ENCODE measurements at places on chromosomes 7 and 10.

DNA sequence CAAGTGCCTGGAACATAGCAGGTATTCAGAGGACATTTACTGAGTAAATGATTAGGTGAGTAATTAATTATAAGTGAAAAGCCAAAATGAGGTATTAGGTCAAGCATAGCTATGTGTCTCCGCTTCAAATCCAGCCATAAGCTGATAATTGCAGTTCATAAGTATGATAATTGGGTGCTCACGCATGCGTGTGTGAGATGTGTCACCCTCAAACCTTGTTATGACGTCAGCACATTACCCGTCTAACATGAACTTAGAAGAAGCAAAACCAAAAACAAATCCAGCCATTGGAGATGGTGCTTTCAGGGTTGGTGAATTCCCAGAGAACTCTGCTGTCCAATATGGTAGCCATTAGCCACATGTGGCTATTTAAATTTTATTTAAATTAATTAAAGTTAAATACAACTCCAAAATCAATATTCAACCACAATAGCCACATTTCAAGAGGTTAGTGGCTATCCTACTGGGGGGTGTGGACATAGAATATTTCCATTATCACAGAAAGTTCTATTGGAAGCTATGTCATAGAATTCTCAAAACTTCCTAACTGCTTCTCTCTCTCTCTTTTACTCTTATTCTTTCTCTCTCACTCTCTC lies at the start of gene CPA5:
Gene CPA5 (plus strand): TSS at position 546 of the 596 bp plus-strand sequence. CDS start 1,670 bp downstream, outside the sequence.
- no peak for DNase-seq

- no peak for DNase-seq
Measured at GRCh38 chr10:48330269-48330668, 23.8 kb downstream of the MAPK8 start.

DNA sequence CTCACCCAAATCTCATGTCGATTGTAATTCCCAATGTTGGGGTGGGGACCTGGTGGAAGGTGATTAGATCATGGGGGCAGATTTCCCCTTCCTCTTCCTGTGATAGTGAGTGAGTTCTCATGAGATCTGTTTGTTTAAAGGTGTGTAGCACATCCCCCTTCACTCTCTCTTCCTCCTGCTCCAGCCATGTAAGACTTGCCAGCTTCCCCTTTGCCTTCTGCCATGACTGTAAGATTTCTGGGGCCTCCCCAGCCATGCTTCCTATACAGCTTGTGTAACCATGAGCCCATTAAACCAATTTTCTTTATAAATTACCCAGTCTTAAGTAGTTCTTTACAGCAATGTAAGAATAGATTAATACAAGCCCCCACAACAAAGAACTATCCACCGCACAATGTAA lies 109.9 kb upstream of the JAZF1 start:
- DNase-seq = no peak

DNA sequence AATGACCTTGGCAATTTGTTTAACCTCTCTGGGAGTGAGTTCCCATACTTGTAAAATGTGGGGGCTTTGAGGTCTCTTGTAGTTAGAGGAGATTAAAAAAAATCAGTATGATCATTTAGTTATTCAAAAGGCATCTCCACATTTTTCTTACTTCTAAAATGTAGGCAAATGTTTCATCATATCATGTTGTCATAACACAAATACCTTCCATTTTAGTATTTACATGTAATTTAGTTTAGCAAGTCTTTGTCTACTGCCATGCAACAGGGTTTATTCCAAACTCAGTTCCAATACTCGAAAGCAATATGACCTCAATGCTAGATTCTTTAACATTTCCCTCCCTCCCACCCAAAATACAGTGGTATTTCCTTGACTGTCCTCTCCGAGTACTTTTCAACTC lies 262.8 kb upstream of the IMMP2L start:
- no peak for DNase-seq

DNA sequence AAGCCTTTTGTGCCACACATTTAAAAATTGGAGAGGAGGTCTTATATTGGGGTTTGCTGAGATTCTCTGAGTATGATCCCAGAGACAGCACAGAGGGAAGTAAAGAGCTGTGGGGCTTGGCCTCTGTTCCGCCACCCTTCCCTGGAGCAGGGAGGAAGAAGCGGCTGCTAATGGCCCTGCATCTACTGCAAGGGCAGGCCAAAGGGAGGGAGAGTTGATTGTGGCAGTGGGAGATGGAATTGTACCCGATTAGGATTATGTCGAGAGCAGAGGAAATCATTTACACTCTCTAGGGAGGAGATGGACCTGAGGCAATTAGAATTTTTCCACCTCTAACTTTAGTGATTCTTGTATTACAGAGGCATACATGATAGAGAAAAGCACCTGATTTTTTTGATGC lies 28.8 kb downstream of the CYP17A1 start:
- no peak for DNase-seq

DNA sequence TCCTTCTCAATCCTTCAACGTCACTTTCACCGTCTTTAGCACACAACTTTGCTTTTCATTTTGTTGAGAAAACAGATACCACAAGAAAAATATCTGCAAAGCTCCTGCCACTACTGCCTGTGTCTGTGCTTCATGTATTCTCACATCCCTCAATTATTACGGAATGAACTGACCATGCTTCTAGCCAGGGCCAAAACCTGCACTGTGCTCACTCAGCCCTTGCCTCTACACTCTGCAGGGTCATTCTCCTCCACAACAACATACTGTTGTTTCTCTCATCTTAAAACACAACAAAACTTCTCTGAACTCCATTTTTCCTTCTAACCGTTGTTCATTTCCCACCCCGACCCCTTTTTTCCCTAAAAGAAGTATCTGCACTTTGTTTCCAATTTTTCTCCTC lies 29.5 kb downstream of the BMPR1A start:
- no peak for DNase-seq

- DNase-seq = no peak
Measured at GRCh38 chr7:80681272-80681885, 42.9 kb downstream of the CD36 start.

- no peak for DNase-seq
Measured at GRCh38 chr7:105079348-105079747, 65.3 kb downstream of the KMT2E start.

- DNase-seq = no peak
Measured at GRCh38 chr10:30782537-30783461, 153.2 kb upstream of the LYZL2 start.

DNA sequence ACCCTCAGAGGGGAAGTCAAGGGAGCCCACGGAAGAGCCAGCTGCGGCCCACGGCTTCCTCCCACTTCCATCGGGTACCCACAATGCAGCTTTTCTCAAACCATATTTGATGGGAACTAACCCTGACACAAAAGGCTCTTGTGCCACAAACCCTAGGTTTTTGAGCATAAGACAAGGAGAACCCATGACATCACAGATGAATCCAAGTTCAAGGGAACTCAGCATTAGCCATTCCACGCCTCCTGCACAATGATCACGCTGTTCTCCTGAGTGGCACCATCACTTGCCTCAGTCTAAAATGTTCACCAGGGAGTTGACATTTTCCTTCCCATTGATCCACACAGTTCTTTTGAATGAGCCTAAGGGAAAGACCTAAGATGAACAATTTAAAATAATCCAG lies 70.4 kb downstream of the ITIH5 start:
- DNase-seq = no peak

DNA sequence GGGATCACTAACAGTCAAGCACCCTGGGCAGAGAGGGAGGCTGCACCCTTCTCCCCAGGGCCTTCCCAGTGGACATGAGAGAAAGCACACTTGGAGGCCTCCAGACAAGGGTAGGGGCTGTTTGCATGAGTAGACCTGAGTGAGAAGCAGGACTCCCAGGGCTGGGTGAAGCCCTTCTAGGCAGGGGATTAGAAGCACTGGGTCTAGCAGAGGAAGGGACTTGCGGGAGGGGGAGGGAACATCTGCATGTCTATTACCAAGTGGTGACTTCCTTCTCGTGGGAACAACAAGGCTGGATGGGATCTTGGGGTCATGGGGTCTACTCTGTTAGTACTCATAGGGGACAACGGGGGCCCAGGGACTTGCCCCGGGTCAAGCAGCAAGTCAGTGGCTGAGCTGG lies 67.8 kb downstream of the EMX2 start:
- DNase-seq = no peak

- DNase-seq = no peak
Measured at GRCh38 chr10:126099366-126099765, 203.0 kb downstream of the FANK1 start.

DNA sequence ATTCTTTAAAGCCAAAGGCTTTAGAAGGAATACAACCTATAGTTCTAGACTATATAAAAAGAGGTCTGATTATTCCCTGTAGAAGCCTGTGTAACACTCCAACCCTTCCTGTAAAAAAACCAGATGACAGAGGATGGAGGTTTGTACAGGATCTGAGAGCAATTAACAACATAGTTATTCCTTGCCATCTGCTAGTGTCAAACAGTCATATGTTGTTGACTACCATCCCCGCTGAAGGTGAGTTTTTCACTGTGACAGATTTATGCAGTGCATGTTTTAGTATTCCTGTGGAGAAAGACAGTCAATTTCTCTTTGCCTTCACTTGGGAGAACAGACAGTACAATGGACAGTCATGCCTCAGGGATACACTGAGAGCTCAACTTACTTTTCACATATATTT lies 19.0 kb upstream of the SLC26A4 start:
- DNase-seq = no peak

- no peak for DNase-seq
Measured at GRCh38 chr10:132684164-132684891, 101.6 kb downstream of the NKX6-2 start.

DNA sequence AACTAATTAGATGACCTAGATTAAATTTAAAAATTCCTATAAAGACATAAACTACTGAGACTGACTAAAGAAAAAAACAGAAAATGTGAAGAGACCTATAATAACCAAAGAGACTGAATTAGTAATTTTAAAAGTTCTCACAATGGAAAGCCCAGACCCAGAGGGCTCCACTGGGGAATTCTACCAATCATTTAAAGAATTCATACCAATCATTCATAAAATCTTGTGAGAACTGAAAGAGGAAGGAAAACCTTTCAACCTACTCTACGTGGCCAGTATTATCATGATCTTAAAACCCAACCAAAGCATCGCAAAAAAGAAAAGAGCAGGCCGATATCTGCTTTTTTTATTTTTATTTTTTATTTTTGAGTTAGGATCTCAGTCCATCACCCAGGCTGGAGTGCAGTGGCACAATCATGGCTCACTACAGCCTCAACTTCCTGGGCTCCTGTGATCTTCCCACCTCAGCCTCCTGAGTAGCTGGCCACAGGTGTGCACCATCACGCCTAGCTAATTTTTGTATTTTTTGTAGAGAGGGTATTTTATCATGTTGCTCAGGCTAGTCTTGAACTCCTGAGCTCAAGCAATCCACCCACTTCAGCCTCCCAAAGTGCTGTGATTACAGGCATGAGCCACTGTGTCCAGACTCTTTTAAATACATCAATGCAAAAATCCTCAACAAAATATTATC lies 48.6 kb downstream of the DGKI start:
- DNase-seq = no peak

- no peak for DNase-seq
Measured at GRCh38 chr10:70964245-70964644, 75.9 kb upstream of the PCBD1 start.

DNA sequence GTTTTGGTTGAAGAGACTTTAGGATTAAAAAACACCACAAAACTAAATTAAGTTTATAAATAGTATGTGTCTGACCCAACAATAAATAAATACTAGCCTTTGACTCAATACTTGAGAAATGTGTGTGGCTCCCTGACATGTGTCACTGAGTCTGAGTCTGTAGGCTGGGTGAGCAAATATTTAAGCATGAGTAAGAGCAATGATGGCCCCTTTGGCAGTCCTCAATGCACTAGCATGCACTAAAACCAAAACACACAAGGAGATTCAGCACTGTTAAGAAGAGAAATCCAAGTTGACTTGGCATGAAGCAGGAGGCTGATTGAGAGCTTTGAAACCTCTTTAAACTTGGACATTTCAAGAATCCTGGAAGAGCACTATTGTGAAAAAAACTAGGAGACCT lies 37.1 kb downstream of the CCDC71L start:
- DNase-seq = no peak

DNA sequence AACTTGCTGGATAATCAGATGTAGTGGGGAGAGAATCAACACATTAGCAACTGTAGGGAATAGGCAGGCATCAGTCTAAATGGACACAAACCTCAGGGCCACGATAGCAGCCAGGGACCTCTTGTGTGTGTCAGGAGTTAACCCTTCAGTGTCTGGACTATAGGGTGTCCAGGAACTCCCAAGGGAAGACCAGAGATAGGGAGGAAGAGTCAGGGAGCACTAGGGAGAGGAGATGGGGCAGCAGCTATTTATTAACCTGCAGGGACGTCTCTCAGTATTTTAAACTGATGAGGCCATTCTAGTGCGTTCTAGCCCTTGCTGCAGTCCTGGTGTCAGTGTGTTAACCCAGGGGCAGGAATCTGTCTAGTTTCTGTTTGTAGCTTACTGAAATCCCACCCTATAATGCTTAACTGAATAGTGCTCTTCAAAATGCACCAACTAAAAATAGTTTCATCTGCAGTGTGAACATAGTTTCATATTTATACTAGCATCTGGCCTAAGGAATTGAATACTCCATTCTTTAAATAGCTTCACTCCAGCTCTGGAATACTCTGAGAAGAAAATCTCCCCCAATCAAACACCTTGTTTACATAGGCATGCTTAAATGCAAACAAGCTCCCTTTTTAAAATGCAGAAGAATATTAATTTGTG lies 62.7 kb downstream of the ARID5B start:
- DNase-seq = no peak

- DNase-seq = no peak
Measured at GRCh38 chr7:55594414-55594813, 22.1 kb upstream of the VOPP1 start.

- no peak for DNase-seq
Measured at GRCh38 chr10:32950591-32951108, 7.4 kb downstream of the ITGB1 start.

DNA sequence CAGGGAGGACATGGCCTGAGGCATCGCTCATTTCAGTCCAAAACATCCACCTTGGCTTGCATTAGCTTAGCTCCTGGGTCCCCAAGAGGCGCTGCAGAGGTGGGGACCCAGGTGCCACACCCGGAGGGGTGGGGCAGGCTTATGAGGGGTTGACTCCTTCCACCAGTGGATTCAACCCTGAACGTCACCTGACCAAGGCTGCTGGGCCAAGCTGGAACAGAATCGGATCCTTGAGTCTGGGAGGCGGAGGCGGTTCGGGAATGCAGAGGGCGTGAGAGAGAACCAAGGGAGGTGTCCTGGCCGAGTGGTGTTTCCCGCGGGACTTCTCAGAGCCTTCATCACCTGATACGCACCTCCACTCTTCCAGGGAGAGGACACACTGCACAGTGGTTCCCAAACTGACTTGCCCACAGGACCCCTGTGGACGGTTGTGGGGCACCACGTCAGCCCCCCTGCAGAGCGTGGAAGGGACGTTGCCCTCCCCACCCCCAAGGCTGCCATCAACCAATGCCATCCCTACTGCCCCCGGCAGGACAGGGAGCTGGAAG lies 4.5 kb upstream of the MICALL2 start:
- DNase-seq = no peak

GRCh38 chr7:46568420-46569132 lies 647.5 kb upstream of the IGFBP3 start:
- DNase-seq = no peak

- DNase-seq = no peak
Measured at GRCh38 chr10:124849111-124849773, 47.6 kb downstream of the ABRAXAS2 start.
